ENCODE measurements at places on chromosomes 11 and 22.

DNA sequence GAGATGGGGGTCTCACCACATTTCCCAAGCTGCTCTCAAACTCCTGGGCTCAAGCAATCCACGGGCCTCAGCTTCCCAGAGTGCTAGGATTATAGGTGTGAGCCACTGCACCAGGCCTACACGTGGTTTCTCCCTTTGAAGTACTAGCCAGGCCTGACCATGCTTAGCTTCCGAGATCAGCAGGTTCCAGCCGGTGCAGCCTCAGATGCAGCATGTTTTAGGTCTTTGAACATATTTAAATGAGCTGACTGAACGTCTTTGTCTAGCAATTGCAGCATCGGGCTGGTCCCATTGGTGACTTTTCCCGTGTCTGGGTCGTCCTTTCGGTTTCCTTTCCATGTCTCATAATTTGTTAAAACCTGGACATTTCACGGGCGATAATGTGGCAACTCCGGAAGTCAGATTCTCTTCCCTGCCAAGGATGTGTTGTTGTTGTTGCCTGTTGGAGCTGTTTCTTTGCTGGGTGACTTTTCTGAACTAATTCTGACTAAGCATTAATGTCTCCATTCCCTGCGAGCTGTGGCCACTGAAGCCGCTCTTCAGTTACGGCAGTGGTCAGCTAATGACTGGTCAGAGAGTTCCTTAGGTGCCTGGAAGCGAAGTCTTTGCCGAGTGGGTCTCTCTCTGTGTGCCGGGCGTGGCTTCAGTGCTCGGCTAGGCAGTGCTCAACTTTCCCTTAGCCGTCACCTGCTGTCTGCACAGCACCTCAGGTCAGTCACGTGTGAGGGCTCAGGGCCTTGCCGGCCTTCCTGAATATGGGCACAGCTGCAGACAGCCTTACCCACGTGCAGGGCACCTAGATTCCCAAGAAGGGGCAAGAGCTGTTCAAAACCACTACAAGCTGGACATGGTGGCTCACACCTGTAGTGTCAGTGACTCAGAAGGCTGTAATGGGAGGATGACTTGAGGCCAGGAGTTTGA, 3.8 kb upstream of the CYP2D6 start:
- DNase-seq = no peak

GRCh38 chr11:72328366-72329224, 84.6 kb upstream of the PHOX2A start:
- DNase-seq = no peak

GRCh38 chr22:24601217-24602104, 1.5 kb upstream of the GGT1 start:
- DNase-seq = no peak

DNA sequence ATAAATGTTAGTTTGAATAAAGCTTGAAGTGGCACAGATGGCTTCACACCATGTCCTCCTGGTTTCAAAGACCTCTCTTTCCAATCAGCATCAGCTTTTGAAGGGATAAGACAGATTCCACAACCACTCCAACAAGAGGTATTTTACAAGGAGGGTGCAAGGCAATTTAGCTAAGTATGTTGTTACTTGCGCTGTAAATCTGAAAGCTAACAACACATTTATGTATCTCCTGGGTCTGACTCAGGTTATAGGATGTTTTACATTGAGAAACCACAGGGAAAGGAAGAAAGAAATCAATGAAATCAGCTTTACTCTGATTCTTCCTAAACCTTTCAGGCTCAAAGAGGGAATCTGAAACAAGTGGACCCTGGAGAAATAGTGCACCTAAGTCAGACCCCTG, 12.1 kb downstream of the CWC15 start:
- DNase-seq = no peak

DNA sequence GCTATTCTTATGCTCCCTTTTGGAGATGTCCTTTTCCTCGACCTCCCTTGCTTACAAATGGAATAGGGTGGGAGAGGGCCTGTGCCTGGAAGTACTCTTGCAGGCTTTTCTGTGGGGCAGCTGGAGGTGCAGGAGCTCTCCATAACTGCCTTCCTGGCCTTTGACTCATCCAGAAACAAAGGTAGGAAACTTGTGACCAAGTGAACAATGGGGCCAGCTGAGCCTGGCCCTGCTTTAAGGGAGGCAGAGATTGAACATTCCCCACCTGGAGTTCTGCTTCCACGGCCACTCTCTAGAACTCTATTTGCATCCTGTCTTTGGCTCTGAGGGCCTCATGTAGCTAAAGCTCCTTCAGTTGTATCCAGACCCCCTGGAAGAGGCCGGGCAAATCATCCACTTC, 5.1 kb upstream of the LYVE1 start:
- DNase-seq = no peak

DNA sequence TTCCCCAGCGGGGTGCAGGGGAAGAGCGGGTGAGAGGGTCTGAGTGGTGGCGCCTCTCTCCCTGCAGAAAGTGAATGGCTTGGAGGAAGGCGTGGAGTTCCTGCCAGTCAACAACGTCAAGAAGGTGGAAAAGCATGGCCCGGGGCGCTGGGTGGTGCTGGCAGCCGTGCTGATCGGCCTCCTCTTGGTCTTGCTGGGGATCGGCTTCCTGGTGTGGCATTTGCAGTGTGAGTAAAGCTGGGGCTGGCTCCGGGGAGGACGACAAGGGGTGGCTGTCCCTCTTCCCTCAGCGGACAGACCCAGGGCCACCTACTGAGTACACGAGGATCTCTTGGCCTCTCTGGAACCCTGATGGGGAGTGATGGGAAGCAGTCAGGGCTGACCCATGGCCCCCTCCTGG, 28.5 kb downstream of the ST14 start:
- no peak for DNase-seq

DNA sequence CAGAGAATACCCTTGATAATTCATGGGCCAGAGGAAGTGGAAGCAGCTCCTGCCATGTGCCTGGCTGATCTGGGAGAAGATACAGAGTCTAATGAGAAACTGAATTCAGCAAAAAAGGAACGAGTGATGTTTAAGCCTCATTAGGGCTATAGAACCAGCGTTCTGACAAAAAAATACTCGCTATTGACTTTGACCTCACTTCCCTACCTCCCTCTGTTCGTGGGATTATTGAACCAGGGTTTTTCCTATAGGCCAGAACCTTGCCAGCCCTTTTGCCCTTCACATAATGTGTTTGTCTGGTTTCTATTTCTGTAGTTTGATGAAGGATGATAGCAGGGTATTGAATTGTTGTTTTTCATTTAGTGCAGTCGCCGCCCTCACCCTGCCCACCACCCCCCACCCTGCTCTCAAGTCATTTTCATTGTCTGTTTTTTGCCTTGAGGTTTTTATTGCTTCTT, 7.6 kb upstream of the RBFOX2 start:
- no peak for DNase-seq

DNA sequence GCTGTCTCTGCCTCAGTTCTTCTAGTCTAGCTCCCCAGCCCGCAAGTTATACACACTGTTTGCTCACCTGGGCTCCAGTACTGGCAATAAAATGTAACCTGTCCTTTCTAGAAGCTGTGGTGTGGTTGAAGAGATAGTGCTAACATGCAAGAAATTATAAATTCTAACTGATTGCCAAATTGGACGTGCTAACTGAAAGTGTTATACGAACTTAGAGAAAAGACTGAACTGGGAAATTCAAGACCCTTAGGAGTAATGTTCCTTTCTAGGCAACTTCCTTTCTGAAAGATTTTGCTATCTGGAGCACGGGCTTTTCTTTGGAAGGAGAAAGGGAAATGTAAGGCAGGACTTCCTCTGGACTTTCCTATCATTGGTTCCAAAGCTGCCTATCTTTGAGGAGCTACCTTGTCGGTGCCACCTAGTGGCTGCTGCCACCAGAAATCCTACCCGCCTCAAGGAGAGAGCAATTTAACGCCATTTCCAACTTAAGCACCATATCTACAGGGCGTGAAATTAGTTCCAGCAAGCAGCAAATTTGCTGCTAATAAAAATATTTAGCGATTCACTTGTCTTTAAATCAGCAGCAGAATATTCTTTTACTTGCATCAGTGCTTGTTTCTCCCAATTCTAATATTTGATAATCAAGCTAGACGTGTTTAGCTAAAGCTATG, 12.7 kb upstream of the TMEM218 start:
- DNase-seq = peak; percentile 49

DNA sequence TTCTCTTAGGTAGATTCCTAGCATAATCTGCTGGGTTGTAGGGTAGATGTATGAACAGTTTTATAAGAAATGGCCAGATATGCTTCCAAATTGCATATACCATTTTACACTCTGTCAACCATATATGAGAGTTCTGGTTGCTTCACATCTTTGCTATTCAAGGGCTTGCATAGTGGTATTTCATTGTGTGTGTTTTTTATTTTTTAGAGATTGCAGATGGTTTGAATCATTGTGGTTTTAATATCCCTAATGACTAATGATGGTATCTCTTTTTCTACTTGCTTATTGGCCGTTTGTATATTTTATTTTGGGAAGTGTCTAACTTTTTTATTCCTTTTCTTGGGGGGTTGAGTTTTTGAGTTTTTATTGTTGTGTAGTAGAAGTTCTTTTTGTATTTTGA, 26.9 kb downstream of the RNF214 start:
- DNase-seq = no peak

- DNase-seq = no peak
These were observed 57.3 kb upstream of the CEP295 start for GRCh38 chr11:93604008-93604660.

DNA sequence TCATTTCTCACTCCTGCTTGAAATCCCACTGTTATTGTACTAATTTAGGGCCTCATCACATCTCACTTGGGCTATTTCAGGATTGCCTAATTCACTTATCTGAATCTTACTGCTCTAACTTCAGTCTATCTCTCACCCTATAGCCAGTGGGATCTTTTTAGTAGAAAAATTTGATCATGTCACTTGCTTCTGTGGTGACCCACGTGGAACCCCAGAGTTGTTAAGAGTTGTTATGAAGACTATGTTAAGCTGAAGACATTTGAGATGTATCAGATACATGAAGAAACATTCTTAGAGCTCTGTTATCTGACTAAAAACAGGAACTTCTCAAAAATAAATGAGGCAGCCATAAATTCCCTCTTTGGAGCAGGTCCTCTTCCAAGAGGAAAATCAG, 1375.6 kb upstream of the TENM4 start:
- DNase-seq = no peak

DNA sequence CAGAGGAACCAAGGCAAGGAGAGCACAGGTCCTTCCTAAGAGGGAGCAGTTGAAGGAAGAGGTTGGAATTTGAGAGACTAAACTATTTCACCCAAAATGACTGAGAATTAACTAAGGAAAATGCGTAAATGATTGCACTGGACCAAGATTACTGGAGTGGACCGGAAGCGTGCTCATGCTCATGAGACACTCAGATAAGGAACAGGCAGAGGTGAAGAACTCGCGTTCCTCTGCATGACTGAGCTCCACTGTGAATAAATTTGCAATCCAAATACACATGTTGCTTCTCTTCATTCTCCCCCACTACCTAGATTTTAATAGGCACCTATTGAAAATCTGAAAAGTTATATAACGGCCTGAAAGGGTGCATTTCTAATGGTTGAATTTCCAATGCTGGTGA, 207.0 kb downstream of the KIRREL3 start:
- no peak for DNase-seq

DNA sequence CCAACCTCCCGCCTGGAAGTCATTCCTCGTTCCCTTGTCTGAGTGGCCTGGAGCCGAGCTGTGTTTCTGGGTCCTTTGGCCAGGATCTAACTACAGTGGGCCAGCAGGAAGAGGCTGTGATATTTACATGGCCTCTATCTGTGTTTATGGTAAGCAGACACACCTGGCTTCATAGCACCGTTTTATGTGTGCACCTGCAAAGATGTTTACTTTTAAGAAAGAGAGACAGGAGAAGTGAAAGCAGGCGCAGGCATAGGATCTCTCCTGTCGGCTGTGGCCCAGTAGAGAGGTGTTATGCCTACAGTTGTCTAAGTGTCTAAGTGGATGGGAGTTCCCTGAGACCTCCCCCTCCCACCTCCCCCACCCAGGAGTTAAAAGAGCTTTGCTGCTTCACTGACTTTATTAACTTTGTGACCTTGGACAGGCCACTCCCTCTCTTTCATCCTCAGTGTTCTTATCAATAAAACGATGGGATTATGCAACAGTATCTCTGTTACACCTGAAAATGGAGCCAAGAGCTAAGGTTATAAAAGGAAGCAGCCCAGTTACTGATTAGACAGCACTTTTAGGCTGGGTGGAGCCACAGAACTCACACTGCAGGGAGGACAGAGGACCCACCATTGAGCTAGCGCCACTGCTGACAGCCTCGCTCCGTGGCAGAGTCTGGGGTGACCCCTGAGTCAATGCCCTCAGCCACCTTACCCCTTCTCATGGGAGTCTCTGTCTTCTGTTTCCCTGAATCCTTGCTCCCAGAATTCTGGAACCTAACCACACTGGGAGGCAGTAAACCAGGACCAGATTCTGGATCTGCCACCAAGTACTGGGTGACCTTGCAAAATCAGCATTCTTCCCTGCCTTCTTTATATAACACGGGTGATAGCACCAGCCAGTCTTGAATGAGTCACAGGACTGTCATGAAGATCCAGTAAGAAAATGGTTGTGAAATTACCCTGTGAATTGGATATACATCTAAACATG, 22.0 kb downstream of the ST14 start:
- DNase-seq = no peak

DNA sequence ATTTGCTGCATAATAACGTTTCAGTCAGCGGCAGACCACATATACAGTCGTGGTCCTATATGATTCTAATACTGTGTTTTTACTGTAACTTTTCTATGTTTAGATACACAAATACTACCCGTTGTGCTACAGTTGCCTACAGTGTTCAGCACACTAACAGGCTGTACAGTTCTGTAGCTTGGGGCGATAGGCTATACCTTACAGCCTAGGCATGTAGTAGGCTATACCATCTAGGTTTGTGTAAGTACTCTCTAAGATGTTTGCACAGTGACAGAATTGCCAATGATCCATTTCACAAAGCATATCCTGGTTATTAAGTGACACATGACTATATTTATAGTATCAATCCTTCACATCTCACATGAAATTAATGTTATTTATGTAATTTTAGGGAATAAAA, 78.2 kb downstream of the YAP1 start:
- DNase-seq = no peak

DNA sequence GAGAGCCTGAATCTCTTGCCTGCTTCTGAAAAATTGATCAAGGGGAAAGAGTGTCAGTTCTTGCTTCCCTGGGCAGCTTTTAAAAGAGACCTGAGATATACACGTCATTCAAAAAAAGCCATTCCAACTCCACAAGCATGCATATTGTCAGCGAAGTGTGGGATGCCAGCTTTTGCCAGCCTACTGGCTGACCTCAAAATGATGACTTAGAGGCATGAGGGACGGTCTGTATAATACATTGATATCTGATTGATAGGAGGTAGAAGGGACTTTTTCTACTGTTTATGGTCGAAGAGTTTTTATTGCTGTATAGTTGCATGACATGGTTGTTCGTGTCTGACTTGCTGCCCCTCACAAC, 126.3 kb downstream of the MICAL2 start:
- no peak for DNase-seq

Data from T1000 (cell line).